ENCODE measurements at places on chromosomes 1 and 21.

GRCh38 chr1:207244409-207244801, 77.1 kb upstream of the CD55 start:
- DNase-seq: no peak

- no peak for DNase-seq
Measured at GRCh38 chr1:6776895-6777294, 8.4 kb upstream of the CAMTA1 start.

- DNase-seq: no peak
Measured at GRCh38 chr1:10232163-10232562, 21.8 kb downstream of the KIF1B start.

GRCh38 chr1:240823357-240823756, 211.4 kb upstream of the GREM2 start:
- no peak for DNase-seq

DNA sequence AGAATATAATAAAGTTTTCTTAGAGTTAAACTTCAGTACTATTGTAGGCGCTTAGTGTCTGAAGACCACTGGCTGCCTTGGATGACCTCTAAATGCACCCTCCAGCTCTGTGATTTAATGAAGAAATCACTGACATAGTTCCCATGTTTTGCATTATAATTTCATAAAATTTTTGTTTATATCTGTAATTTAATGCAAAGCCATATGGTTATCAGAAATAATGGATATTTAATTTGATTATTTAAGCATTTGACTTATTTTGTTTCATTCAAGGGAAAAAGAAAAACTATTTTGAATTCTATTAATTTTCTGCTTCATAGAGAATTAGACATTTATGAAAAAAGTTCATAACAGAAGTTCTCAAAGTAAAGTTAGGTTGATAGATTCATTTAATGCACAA, 18.6 kb downstream of the CRB1 start:
- no peak for DNase-seq

- DNase-seq: no peak
Measured at GRCh38 chr1:41521766-41522165, 37.3 kb upstream of the EDN2 start.

DNA sequence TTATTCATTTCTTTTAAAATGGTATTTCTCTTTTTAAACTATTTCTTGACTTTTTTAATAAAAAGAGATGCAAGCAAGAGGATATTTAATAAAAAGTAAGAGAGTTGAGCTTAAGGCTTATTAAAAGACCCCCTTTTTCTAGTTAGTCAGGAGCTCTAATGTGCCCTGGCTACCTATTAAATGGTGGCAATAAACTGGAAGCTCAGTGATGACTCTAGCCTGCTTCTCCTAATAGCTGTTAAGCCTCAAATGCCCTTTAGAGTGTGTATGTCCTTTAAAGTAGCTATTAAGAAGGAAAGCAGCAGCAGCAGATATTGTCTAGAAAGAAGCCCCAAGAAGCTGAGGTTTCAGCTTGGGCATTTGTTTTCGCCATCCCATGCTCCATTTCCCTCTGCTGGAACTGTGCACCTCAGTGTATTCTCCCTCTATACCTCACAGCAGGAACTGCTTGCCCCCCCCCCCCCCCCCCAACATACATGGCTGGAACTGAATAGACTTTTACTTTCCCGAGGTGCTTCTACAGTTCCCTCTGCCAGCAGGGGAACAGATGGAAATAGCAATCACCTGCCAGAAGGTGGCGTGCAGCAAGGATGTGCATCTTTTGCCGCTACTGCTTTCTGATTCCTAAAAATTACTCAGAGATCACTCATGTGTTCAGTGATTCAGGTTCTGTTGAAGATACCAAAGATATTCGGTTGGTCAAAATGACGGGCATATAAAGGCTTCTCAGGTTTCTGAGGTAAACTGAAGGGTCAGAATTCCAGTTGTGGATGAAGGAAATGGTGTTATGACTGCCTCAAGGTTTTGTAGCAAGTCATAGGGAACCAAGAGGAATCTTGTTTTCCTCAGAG, 2.5 kb downstream of the RGS4 start:
- DNase-seq: no peak

DNA sequence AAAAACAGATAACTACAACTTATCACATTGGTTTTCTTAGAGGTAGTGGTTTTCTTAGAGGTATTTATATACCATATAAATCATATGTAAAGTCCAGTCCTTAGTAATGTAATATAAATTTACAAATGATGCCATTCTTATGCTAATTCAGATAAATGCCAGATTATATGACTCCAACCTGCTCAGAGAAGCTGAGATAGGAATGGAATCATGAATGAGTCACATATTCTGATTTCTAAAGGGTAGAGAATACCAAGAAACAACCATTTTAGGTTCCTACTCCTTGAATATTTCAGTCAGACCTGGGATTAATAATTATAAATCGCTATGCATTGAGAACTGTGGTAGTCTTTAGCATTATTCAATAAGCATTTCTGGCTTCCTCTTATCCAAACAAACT, 760.1 kb upstream of the NEGR1 start:
- DNase-seq: no peak

- no peak for DNase-seq
Measured at GRCh38 chr1:160795951-160796383, at the start of gene LY9. Gene LY9, plus strand, starts transcription at chr1:160796174. Its CDS starts 14 bp downstream, at chr1:160796188.

DNA sequence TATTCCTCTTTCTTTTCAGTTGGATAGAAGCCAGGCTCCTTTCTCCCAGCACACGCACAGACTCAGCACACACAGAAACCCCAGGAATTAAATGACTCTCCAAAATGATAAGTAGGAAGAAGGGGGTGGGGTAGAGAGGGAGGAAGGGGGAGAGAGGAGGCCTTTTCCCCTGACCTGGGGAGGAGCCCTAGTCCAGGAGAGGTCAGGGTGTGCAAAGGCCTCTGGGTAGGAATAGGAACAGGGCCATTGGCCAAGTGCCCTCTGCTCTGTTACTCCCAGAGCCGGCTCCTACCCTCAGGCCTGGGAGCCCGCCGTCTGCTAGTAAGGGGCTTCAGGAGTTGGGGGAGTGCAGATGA, 35.6 kb upstream of the PUM1 start:
- DNase-seq: no peak

DNA sequence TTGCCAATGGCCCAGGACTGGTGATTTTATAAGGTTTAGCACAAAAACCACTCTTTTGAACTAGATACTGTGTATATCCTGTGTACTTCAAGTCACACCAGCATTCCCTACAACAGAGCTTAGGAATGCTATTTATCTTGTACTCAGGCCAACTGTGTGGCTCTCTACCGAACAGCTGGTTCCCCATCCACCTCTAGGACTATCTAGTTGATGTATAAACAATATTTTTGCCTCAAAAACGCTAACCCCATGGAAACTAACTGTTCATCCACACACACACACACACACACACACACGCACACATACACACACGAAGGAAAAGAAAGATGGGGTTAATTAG, 28.7 kb upstream of the SLC45A3 start:
- no peak for DNase-seq

GRCh38 chr1:23628951-23629387, 62.6 kb upstream of the RPL11 start:
- no peak for DNase-seq
